ENCODE measurements at places on chromosomes 1 and 21.
A peak's percentile ranks its signal among the peaks of the same experiment; 100 is the strongest.

GRCh38 chr1:156281693-156282478, 739 bp downstream of the SMG5 start:
- DNase-seq = no peak

- DNase-seq = no peak
These were observed 94.5 kb upstream of the RAVER2 start for GRCh38 chr1:64650411-64650810.

GRCh38 chr1:217354895-217355294, 276.0 kb downstream of the GPATCH2 start:
- no peak for DNase-seq

GRCh38 chr1:203440771-203441170, 34.8 kb upstream of the PRELP start:
- no peak for DNase-seq

GRCh38 chr1:176800978-176801513, 338.1 kb downstream of the PAPPA2 start:
- DNase-seq = no peak

- no peak for DNase-seq
These were observed 273.7 kb downstream of the NTNG1 start for GRCh38 chr1:107414550-107414949.

- DNase-seq = no peak
These were observed 19.4 kb downstream of the CXADR start for GRCh38 chr21:17532292-17532691.

DNA sequence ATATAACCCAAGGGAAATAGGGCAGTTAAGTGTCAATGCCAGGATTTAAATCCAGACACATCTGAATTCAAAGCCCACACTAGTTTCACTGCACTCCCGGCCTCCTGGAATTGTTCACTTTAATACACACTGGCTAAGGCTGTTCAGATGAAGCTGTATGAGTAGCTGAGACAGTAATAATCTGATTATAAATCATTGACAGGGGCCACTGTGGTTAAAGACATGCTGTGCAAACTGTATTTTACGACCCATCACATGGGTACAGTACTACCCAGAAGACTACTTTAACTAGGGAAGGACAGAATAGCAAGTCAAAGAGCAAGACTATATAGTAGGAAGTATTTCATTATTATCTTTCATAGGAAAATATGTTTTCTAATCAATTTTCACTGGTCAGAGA, 16.1 kb upstream of the NTNG1 start:
- no peak for DNase-seq

GRCh38 chr1:7299329-7299799, 471.7 kb upstream of the VAMP3 start:
- no peak for DNase-seq

GRCh38 chr1:91584878-91585277, 84.2 kb downstream of the CDC7 start:
- DNase-seq = no peak

DNA sequence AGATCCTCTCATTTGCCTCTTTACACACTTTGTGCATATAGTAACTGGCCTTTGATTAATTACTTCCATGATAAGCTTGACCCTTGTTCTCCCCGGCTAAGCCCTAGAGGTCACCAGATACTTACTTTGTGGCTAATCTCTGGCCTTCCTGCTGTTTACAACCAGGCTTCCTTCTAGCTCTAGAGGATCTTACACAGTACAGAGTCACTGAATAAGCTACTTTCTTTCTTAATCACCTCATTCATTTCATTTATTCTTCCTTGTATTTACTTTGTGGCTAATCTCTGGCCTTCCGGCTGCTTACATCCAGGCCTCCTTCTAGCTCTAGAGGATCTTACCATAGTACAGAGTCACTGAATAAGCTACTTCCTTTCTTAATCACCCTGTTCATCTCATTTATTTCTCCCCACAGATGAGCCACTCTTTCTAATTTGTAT, 144.3 kb upstream of the C1orf21 start:
- DNase-seq = no peak

DNA sequence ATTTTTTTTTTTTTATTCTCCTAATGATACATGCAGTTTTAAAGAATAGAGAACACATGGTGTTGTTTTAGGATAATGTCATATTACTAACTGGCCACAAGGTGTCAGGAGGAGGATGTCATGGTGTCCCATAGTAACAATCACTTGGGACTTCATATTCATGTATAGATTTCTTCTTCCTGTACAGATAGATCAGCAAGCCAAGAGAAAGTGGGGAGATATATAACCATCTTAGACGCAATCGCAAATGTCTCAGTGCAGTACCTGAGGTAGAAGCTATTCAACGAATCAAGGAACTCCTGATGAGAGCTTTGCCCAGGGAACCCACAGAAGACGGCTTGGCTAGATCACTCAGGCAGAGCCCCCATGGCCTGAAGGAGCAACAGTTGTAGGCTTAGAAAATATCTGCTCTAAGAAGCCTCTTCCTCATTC, 12.3 kb downstream of the OR2T11 start:
- DNase-seq = peak; percentile 19

GRCh38 chr1:235448616-235449015, 55.6 kb downstream of the B3GALNT2 start:
- DNase-seq = no peak

- DNase-seq = no peak
These were observed 59.9 kb downstream of the UBE2U start for GRCh38 chr1:64263335-64263734.

- DNase-seq = no peak
These were observed 64.5 kb upstream of the SLC44A3 start for GRCh38 chr1:94755675-94756074.

DNA sequence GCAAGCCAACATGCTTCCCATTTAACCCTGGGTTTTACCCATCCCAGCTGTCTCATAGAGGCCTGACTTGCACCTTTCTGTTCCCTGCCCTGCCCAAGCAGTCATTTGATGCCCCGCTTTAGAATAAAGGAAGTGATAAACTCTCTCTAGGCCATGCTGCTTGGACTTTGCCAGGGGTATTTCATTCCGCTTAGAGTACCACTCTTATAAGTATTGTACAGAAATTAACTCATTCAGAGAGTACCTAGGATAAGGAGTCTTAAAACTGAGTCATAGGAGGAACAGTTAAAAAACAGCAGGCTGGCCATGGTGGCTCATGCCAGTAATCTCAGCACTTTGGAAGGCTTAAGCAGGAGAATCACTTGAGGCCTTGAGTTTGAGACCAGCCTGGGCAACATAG, 21.0 kb upstream of the LYST start:
- DNase-seq = no peak

DNA sequence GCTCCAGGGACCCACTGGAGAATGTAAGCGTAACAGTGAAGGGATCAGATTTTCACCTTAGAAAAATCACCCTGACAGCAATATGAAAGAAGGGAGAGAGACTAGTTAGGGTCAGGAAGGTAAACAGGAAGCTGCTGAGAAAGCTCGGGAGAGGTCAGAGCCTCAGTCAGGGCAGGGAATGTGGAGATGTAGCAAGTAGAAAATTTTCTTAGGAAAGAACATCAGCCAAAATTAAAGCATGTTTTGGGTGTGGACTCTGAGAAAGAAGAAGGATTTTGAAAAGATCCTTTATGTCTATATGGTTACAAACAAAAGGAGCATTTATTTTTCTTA, 16.7 kb upstream of the ERICH3 start:
- no peak for DNase-seq

DNA sequence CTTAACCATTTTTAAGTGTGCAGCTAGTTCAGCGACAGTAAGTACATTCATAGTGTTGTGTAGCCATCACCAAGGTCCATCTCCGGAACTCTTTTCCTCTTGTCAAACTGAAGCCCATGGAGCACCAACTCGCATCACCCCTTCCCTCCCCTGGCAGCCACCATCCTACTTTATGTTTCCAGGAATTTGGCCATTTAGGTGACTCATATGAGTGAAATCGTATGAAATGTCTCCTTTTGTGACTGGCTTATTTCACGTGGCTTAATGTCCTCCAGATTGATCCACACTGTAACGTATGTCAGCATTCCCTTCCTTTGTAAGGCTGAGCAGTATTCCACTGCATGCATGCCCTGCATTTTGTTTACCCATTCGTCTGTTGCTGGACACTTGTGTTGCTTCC, 2.5 kb downstream of the COL6A2 start:
- no peak for DNase-seq

Data from CD4-positive, alpha-beta T cell treated with Interleukin-1 beta for 1 hour (primary cell).